Panc1 (cell line): ENCODE measurements at places on chromosomes 4 and X.

DNA sequence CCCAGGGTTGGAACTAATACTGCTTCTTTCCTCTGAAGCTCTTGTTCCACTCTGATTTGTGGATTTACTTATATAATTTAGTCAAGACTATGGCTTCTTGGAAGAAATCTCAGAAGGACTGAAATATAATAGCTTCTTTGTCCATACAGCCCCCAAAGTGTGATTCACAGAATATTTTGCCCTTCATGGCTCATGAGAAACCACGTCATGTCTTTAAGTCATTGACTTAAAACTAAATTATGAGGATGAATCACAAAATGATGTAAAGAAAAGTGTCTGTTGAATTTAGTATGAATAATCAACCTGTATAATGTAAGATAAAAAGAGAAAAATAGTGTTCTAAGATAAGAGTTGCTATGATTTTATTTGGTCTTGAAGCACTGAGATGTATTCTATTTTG lies 43.3 kb upstream of the AGA start:
- no peak for DNase-seq
- no peaks in the 10 kb centered on the region for H3K4me1 ChIP-seq
- H3K27ac ChIP-seq, result no peak overlapping the region
- no peak overlapping the region for H3K4me3 ChIP-seq
- no peaks in the 10 kb centered on the region for H3K36me3 ChIP-seq

GRCh38 chr4:149790172-149790907 lies 25.3 kb downstream of the IQCM start:
- no peak overlapping the region for H3K27ac ChIP-seq
- no peaks in the 10 kb centered on the region for H3K27me3 ChIP-seq
- H3K4me3 ChIP-seq, result no peak overlapping the region
- H3K4me1 ChIP-seq, result no peaks in the 10 kb centered on the region
- H3K36me3 ChIP-seq, result no peaks in the 10 kb centered on the region
- DNase-seq, result no peak

DNA sequence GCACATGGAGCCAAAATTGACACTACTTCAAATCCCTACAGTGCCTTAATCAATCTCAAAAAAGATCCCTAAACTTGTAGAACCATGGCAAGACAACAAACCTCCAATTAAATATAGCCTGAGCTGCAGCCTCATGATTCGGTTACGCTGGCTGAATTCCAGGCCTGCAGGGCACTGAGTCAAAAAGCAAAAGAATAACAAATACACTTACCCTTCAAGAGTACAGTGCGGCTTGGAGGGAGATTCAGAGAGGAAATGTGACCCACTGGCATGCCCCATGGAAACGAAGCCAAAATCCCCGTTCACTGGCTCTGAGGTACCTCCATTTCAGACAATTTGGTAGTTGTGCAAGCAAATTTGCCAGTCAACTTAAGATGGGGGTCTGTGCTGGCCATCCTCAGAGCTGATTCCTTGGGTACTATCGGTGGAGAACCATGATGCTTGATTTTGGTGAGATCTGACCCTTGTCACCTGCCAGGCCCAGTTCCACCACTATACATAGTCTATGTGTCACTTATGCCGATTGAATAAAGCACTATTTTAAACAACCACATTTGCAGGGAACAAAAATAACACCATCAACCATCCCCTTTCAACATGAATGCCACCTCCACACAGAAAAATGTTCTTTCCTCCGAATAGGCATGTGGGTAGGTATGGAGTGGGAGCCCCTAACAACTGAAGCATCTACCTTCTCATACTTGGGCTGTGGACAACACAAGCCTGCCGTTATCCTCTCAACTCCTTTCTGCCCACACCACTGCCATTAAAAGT lies 2.1 kb downstream of the C4orf54 start:
- no peaks in the 10 kb centered on the region for H3K27me3 ChIP-seq
- no peak overlapping the region for H3K27ac ChIP-seq
- no peak overlapping the region for H3K4me3 ChIP-seq
- H3K4me1 ChIP-seq, result no peaks in the 10 kb centered on the region

DNA sequence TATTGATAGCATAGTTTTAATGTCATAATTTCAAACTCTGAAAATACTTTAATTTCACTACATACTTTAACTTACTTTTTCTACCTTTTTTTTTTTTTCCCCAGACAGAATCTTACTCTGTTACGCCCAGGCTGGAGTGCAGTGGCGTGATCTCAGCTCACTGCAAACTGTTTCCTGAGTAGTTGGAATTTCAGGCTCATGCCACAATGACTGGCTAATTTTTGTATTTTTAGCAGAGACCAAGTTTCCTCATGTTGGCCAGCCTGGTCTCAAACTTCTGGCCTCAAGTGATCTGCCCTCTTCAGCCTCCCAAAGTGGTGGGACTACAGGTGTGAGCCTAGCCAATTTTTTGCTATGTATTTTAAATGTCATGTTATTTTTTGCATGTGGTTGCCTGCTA lies 741.6 kb downstream of the TRAM1L1 start:
- H3K36me3 ChIP-seq, result no peaks in the 10 kb centered on the region
- no peak overlapping the region for H3K4me3 ChIP-seq
- DNase-seq, result no peak
- no peaks in the 10 kb centered on the region for H3K4me1 ChIP-seq

- H3K4me1 ChIP-seq, result no peaks in the 10 kb centered on the region
- no peak for DNase-seq
- no peaks in the 10 kb centered on the region for H3K27me3 ChIP-seq
- no peak overlapping the region for H3K27ac ChIP-seq
Observed at GRCh38 chrX:34687095-34687494, 30.0 kb upstream of the TMEM47 start.

GRCh38 chrX:130746709-130747342 lies 156.2 kb downstream of the ENOX2 start:
- H3K27ac ChIP-seq, result no peak overlapping the region
- no peaks in the 10 kb centered on the region for H3K27me3 ChIP-seq
- no peak for DNase-seq

- H3K27ac ChIP-seq, result no peak overlapping the region
- no peak overlapping the region for H3K4me3 ChIP-seq
- no peaks in the 10 kb centered on the region for H3K36me3 ChIP-seq
- no peaks in the 10 kb centered on the region for H3K27me3 ChIP-seq
- H3K4me1 ChIP-seq, result no peaks in the 10 kb centered on the region
Observed at GRCh38 chr4:181420950-181421349, 822.3 kb upstream of the TENM3 start.

GRCh38 chrX:9355739-9356138 lies 109.1 kb upstream of the TBL1X start:
- no peak overlapping the region for H3K27ac ChIP-seq
- H3K36me3 ChIP-seq, result no peaks in the 10 kb centered on the region
- H3K27me3 ChIP-seq, result no peaks in the 10 kb centered on the region
- H3K4me1 ChIP-seq, result no peaks in the 10 kb centered on the region
- H3K4me3 ChIP-seq, result no peak overlapping the region
- DNase-seq, result no peak

DNA sequence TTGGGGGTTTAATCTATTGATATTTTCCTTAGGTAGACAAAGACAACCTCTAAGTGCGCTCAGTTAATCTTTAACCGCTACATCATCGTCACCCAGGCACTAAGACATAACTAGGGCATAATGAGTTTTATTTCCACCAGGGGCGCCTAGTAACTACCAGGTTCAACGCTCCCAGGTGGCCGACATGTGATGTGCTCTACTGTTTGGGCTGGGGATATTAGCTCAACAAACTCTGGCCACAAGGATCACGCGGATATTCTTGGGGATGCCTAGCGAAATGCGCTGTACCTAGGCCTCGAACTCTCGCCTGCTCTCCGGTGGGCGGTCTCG lies 915 bp upstream of the RAB33B start:
- H3K4me3 ChIP-seq, result peak overlapping the region; percentile 95
- peak overlapping the region; percentile 92 for H3K27ac ChIP-seq
- peaks cover 19% of the 10 kb centered on the region for H3K4me1 ChIP-seq
- peaks cover 10% of the 10 kb centered on the region for H3K36me3 ChIP-seq

DNA sequence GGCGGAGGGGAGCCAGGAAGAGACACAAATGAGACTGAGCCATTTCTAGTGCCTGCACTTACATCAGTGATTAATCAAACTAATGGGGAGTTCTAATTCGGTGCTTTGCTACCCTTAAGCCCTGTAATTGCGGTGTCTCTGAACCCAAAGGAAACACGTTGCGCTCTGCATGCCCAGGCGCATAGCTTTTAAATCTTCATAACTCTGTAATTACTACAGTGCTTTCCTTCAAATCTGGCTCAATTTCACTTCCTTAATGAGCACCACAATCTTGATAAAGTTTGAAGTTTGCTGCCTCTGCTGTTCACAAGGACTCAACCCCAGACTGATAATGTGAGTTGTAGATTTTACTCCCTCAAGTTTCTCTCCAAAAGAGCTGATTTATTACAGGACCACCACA lies 5.7 kb upstream of the NHS start:
- H3K4me3 ChIP-seq, result no peak overlapping the region
- H3K36me3 ChIP-seq, result no peaks in the 10 kb centered on the region
- DNase-seq, result no peak

GRCh38 chr4:151238477-151238876 lies 38.5 kb upstream of the PRSS48 start:
- no peak overlapping the region for H3K4me3 ChIP-seq
- H3K4me1 ChIP-seq, result no peaks in the 10 kb centered on the region
- no peak overlapping the region for H3K27ac ChIP-seq
- H3K36me3 ChIP-seq, result no peaks in the 10 kb centered on the region
- no peak for DNase-seq

- peak overlapping the region; percentile 94 for H3K27ac ChIP-seq
- DNase-seq, result no peak
- H3K27me3 ChIP-seq, result no peaks in the 10 kb centered on the region
- H3K36me3 ChIP-seq, result peaks cover 10% of the 10 kb centered on the region
Observed at GRCh38 chr4:75513526-75514130, 575 bp downstream of the RCHY1 start.

DNA sequence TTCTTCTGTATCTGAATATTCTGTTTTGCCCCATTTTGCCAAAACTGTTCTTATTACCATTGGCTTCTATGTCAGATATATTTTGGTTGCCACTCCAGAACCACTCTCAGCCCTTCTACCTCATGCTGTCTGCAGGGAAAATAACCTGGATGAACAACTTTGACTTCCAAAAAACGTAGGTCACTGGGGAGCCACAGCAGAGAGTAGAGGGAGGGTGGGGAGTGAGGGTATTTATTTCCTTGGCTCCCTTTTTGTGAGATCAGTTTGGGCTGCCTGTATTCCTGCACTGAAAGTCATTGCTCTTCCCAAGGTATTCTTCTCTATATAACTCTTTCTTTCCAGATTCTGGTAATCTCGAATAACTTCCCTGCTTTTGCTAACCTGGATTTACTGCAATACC lies 6.3 kb downstream of the BMPR1B start:
- H3K36me3 ChIP-seq, result no peaks in the 10 kb centered on the region
- H3K27me3 ChIP-seq, result peaks cover 6% of the 10 kb centered on the region
- no peak overlapping the region for H3K27ac ChIP-seq
- H3K4me3 ChIP-seq, result no peak overlapping the region

DNA sequence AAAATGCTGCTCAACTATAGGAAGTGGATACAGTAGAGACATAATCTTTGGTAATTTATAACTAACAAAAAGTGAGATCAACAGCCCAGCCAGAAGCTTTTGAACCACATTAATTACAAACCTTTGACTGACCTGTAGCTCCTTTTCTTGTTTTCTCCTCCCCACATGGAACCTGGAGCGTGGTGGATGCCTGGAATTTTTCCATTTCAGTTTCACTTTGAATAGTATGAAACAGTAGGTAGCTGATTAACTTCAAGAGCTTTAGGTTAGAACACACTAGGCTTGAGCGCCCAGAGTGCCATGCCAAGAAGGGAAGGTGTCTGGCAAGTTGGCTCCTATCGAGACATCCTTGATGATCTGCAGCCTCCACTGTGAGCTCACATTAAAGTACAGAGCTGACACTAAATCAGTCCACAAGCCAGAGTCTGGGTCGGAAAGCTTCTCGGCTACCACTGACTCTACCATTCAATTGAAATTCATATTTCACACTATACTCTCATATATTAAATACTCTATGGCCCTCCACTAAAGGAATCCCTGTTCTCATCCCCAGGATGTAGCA lies 143.4 kb downstream of the GLRA2 start:
- H3K36me3 ChIP-seq, result no peaks in the 10 kb centered on the region
- H3K4me3 ChIP-seq, result no peak overlapping the region
- no peaks in the 10 kb centered on the region for H3K4me1 ChIP-seq
- no peak overlapping the region for H3K27ac ChIP-seq
- no peak for DNase-seq

- H3K36me3 ChIP-seq, result no peaks in the 10 kb centered on the region
- no peaks in the 10 kb centered on the region for H3K4me1 ChIP-seq
- H3K4me3 ChIP-seq, result no peak overlapping the region
- no peak overlapping the region for H3K27ac ChIP-seq
- H3K27me3 ChIP-seq, result peaks cover 5% of the 10 kb centered on the region
- no peak for DNase-seq
Observed at GRCh38 chr4:76447393-76447851, 12.4 kb downstream of the SHROOM3 start.

- H3K27ac ChIP-seq, result peak overlapping the region; percentile 88
- H3K4me1 ChIP-seq, result peaks cover 9% of the 10 kb centered on the region; the same call in 1 of the 2 replicates
- no peak for DNase-seq
- peak overlapping the region; percentile 71 for H3K4me3 ChIP-seq
Observed at GRCh38 chrX:24150898-24151297, 1.4 kb downstream of the ZFX start.

DNA sequence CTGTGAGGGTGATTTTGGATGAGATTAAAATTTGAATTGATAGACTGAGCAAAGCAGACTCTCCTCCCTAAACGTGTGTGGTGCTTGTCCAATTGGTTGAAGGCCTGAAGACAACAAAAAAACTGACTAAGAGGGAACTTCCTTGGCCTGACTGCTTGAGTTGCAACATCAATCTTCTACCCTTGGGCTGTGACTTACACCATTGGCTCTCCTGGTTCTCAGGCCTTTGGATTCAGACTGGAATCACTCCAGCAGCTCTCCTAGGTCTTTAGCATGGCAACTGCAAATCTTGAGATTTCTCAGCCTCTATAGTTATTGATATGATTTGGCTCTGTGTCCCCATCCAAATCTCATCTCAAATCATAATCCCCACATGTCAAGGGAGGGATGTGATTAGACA lies 49.7 kb upstream of the IGFBP7 start:
- H3K4me1 ChIP-seq, result no peaks in the 10 kb centered on the region
- no peak overlapping the region for H3K4me3 ChIP-seq
- H3K36me3 ChIP-seq, result no peaks in the 10 kb centered on the region

DNA sequence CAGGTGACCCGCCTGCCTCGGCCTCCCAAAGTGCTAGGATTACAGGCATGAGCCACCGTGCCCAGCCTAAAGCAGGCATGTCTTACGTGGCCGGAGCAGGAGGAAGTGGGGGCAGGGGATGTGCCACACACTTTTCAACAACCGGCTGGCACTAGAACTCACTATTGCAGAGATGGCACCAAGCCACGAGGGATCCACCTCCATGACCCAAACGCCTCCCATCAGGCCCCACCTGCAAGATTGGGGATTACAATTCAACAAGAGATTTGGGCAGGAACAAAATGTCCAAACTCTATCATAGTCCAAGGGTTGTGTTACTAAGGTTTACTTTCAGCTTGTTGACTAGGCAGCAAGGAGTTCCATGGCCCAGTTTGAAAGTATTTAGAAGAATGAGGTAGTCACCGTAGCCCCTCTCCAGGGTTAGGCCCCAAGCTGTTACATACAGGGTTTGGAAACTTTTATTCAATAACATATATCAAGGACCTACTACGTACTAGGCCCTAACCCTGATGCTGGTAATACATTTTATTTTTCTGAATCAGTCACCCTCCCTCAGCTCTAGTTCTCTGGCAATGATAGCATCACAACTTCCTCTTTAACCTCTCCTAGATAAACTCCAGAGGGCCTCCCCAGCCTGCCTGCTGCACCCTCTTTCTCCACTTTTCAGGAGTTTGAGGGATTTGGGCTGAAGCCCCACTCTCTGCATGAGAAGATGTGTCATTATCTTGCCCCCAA lies 18.0 kb upstream of the TBC1D14 start:
- H3K4me1 ChIP-seq, result no peaks in the 10 kb centered on the region
- H3K4me3 ChIP-seq, result no peak overlapping the region
- no peaks in the 10 kb centered on the region for H3K27me3 ChIP-seq
- H3K27ac ChIP-seq, result no peak overlapping the region
